ENCODE measurements at places on chromosomes 2 and 18.

DNA sequence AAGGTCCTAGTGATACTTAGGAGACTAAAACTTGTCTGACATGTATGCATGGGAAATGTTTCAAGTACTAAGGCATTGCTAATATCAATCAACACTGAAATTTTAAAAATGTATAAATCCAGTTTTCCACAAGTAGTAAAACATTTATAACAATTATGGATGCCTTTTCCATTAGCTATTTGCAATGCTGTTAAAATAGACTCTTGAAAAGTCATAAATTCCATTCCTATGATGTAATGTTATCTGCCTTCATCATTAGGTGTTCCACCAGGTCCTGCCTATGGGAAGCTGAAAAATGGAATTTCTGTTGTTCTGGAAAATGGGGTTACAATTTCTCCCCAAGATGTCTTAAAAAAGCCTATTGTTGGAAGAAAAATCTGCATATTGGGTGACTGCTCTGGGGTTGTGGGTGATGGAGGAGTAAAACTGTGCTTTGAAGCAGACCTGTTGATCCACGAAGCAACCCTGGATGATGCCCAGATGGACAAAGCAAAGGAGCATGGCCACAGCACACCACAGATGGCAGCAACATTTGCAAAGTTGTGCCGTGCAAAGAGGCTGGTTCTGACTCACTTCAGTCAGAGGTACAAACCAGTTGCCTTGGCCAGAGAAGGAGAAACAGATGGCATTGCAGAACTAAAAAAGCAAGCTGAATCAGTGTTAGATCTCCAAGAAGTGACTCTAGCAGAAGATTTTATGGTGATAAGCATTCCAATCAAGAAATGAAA, 18.7 kb downstream of the ELAC1 start:
- DNase-seq: no peak

GRCh38 chr2:230130668-230131364, 62.1 kb upstream of the SLC16A14 start:
- no peak for DNase-seq

- no peak for DNase-seq
Measured at GRCh38 chr2:158042245-158042644, 59.4 kb upstream of the UPP2 start.

GRCh38 chr2:27320958-27321543, 1.8 kb downstream of the MPV17 start:
- DNase-seq: no peak

DNA sequence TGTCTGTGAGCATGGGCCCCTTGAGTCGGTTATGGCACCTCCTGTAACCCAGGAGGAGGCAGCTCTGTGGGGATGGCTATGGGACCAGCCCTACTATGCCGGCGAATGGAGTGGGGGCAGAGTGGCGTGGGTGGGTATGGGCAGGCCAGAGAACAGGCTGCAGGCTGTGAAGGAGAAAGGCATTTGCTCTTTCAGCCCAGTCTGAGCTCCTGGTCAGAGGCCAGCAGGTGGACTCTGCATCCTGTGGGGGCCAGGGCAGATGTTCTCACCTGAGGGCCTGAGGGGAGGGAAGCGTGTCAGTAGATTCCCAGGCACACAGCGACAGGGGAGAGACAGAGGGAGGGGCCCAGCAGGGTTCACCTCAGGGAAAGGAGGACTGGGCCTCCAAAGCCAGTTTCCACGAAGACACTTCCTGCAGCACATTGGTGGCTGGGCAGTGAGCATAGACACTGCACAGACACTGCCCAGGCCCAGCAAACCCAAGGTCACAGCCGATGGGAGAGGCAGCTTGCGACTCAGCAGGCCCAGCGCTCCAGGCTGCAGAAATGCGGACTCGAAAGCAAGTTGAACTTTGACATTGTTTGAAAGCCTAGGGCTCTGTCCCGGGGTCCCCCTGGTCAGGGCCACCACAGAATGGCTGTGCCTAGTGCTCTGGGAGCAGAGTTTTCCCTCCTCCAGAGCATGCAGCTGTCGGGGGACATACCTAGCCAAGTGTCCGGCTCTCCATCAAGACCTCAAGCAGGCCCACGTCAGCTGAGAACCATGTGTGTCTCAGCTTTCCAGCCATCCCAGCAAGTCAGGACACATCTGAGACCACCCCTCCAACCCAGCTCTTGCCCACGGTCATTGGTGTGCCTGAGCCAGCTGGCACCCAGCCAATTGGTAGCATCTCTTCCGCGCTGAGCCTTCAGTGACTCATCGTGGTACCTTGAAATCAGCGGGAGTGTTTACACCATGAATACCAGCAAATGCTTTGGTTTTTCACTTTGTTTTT, 53.8 kb downstream of the TGOLN2 start:
- DNase-seq: no peak

- no peak for DNase-seq
Measured at GRCh38 chr18:34085140-34085739, 139.5 kb downstream of the NOL4 start.

- no peak for DNase-seq
Measured at GRCh38 chr18:13214609-13215008, 4.0 kb upstream of the LDLRAD4 start.

GRCh38 chr2:146852661-146853060, 992.2 kb upstream of the ACVR2A start:
- no peak for DNase-seq

DNA sequence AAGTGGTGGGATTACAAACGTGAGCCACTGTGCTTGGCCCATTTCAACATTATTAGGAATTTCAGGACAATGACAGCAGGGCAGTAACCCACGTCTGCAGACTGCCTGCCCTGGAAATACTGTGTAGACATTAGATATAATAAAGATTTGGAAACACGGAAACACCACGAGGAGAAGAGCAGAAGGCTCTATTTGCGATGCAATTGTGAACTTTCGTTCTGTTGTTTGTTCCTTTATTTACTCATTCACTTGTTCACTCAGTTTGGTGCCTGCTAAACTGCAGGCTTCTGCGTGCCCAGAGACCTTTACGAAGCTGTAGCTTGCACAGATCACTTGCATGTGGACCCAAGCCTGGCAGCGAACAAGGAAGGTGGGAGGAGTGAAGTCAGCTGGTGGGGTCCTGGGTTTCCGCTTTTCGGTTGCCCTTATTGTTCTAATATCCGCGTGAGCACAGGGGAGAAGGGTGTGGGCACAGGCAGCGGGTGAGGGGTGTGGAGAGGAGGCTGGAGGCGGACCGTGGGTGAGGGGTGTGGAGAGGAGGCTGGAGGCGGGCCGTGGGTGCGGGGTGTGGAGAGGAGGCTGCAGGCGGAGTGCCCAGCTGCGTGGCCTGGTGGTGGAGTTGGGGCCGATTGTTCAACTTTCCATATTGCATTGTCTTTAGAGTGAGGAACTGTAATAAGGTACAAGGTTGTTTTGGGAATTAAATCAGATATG, 3.4 kb downstream of the COLEC11 start:
- DNase-seq: no peak

DNA sequence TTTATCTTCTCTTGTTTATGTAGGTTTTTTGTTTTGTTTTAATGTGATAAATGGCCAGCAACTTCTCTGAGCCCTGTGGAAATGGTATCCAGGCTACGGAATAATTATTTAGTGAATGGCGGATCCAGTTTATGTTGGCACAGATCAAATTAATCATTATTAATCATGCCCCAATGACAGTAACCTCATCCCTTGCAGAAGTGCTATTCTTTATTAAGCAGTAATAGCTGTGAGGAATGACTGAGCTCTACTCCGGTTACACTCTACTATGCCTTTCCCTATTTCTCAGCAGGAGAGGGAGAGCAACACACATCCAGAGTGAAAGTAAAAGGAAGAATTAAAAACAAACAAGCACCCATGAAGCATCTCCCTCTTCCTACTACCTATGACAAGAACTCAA, 84.8 kb downstream of the SETBP1 start:
- no peak for DNase-seq

DNA sequence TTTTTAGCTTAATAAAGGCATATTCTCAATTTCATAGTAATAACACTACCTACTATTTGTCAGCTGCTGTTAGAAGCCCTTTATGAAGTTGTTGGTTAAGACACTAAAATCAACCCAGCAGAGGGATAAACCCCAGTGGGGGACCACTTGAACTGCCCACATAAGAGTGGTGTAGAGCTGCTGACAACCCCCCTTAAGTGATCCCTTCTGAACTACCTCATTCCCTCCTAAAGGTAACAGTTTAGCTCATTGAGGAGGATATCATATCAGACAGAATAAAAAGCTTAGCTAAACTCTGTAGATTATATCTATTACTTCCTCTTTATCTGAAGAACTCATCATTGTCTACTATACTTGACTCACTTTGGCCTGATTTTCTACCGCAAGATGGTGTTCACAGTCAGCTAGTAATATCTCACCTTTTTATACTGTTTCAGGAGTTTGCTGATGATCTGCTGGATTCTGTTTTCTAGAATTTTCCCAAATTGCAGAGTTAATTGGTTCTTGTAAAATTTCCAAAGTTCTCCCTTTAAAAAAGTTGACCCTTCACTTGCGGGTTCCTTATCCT, 16.2 kb downstream of the GALM start:
- no peak for DNase-seq

- no peak for DNase-seq
Measured at GRCh38 chr2:156574112-156574511, 137.9 kb downstream of the GPD2 start.

DNA sequence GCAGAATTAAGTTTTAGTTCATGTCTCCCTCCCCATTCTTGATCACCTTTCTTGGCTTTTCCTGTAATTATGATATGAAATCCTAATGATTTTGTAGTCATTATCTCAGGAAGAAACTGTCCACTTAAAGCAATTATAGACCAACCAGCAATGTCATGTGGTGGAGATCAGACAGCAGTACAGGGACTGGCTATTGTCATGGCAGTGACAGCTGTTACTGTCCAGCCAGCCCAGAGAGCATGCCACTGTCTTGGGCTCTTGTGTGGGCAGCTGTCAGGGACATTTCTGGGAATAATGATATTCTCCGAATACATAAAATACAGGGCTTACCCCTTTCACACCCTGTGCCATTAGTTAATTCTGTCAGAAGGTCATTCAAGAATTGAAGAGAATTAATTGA, 355.3 kb upstream of the RAB12 start:
- DNase-seq: no peak

DNA sequence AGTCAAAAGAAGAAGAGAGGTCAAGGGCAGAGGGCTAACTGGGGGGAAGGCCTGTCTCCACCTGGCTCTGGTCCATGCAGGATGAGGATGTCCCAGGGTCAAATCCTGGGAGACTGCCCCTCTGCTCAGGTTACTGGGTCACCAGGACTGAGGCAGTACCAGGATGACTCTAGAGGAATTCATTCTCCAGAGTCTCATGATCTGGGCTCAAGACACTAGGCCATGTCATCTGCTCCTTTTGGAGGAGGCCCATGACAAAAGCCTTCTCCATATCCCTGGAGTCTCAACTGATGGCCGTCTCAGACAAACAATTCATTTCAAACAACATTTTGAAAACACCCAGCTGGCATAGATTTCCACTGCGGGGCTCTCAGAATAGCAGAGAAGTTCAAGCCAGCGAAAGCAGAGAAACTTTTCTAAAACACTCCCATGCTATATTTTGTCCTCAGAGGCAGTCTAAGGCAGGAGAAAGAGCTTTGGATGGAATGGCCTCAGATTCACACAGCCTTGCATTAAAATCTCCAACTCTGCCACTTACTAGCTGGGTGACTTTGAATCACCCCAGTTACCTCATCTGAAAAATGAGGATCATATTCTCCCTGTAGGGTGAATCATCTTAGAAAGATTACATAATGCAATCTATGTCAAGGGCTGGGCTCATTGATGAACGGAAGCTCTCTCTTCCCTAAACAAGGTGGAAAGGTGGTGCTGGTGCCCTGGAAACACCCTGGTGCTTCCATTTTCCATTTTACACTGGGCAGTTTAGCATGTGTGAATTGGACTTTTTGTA, 48.8 kb upstream of the LCLAT1 start:
- no peak for DNase-seq

DNA sequence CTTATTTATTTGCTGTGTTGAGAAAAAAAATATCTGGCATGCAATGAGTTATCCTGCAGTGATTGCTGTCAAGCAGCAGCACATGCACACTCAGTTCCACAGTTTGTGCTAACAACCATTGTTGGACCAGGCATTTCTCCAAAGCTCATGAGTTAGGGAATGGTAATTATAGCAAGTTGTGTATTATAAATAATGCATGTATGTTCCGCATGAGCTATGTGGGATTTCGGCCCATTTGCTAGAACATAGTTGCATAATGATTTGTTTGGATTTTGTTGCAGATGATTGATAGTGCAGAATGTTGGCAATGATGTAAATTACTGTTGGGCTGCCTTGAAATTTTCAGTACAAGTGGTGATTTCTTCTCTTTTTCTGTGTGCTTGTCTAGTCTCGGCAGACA, 10.7 kb downstream of the KCNJ3 start:
- no peak for DNase-seq

GRCh38 chr18:49815927-49816326, 2.6 kb upstream of the ACAA2 start:
- no peak for DNase-seq

DNA sequence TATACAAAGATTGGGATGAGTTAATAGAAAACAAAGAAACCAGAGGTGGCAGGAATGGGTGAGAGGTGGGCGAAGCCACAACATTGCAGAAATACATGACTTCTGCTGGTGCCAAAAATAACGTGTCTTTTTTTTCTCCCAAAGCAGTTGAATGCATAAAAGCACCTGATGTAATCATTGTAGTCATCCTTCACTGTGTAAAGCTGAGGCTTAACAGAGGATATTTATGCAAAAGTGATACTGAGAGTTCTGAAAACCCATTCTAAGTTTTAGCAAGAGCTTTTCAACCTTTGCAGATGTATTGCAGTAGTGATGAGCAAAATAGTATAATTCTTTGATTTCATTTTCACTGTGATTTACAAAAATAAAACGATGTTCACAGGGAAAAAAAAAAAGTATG, 173.0 kb downstream of the PTGR3 start:
- no peak for DNase-seq

DNA sequence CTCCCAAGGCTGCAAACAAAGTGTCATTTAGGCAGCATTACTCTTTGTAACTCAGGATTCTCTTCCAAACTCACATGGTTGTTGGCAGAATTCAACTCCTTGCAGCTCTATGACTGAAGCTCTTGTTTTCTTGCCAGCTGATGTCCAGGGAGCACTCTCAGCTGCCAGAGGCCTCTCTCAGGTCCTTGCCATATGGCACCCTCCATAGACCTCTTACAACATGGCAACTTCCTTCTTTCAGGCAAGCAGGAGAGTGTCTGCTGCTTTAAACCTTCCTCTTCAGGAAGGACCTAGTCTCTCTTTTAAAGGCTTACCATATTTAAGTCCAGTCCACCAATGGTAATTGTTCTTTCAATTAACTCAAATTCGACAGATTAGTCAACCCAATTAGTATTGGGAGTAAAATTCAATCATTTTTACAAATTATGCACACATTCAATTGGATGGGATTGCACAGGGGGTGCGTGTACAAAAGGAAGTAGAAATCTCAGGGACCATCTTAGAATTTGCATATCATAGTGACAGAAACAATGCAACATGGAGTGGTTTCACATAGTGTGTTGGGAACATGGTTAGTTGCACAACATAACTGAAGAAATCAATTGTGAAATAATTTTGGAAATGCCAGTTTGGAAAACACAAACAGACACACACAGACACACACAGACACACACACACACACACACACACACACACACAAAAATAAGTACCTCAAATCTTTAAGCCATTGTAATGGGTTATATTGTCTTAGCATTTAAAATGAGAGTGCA, 893.5 kb upstream of the ZEB2 start:
- no peak for DNase-seq

GRCh38 chr2:161681046-161681445, 56.8 kb downstream of the SLC4A10 start:
- no peak for DNase-seq
